ENCODE measurements at places on chromosomes 1 and 21.

- no peak for DNase-seq
Measured at GRCh38 chr1:14334336-14335176, 263.9 kb upstream of the KAZN start.

GRCh38 chr1:241485554-241485992, 34.0 kb downstream of the FH start:
- DNase-seq, result no peak

DNA sequence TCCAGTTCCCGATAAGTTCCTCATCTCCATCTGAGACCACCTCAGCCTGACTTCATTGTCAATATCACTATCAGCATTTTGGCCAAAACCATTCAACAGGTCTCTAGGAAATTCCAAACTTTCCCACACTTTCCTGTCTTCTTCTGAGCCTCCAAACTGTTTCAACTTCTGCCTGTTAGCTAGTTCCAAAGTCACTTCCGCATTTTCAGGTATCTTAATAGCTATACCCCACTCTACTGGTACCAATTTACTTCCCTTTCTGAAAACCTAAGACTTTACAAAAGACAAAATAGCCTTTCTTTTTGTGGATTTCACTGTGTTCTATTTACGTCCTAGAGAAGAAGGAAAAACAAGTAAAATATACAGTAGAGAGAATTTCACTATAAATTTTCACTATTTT, 147.0 kb upstream of the FMN2 start:
- no peak for DNase-seq

GRCh38 chr1:208232662-208233038, 11.5 kb downstream of the PLXNA2 start:
- DNase-seq, result no peak

- no peak for DNase-seq
Measured at GRCh38 chr1:208431721-208432120, 187.5 kb upstream of the PLXNA2 start.

- no peak for DNase-seq
Measured at GRCh38 chr1:909861-910310, 13.8 kb upstream of the SAMD11 start.

GRCh38 chr1:30290581-30290980, 432.8 kb downstream of the MATN1 start:
- DNase-seq, result no peak

- no peak for DNase-seq
Measured at GRCh38 chr1:211616231-211616964, 37.4 kb upstream of the SLC30A1 start.

DNA sequence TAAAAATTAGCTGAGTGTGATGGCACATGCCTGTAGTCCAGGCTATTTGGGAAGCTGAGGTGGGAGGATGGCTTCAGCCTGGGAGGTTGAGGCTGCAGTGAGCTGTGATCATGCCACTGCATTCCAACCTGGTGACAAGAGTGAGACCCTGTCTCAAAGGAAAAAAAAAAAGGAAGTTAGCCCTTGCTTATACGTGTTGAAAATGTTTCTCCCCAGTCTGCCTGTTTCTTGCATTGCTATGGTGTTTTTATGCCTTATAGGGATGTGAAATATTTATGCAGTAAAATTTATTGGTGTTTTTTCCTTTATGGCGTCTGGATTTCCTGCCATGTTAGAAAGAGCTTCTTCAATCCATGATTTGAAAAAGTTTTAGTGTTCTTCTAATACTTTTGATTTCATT, 3.6 kb upstream of the RERE start:
- DNase-seq, result no peak

- DNase-seq, result no peak
Measured at GRCh38 chr1:20209471-20209870, 23.2 kb upstream of the PLA2G2C start.

GRCh38 chr1:175591083-175591743, 152.2 kb downstream of the TNR start:
- no peak for DNase-seq

DNA sequence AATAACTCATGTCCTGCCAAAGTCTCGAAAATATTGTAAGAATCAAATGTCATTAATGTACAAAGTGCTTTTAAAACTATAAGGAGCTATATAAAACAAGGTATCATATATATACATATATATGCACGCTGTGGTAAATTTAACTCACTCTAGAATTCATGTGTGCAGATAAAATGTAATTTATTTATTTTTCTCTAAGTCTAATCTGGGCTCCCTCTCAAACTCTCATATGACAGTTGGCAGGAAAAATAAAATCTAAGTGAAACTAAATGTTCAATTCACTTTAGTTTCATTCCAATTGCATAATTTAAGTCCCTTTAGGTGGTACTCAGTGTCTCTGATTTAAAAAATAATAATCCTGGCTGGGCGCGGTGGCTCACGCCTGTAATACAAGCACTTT, 372.0 kb upstream of the DAB1 start:
- no peak for DNase-seq

DNA sequence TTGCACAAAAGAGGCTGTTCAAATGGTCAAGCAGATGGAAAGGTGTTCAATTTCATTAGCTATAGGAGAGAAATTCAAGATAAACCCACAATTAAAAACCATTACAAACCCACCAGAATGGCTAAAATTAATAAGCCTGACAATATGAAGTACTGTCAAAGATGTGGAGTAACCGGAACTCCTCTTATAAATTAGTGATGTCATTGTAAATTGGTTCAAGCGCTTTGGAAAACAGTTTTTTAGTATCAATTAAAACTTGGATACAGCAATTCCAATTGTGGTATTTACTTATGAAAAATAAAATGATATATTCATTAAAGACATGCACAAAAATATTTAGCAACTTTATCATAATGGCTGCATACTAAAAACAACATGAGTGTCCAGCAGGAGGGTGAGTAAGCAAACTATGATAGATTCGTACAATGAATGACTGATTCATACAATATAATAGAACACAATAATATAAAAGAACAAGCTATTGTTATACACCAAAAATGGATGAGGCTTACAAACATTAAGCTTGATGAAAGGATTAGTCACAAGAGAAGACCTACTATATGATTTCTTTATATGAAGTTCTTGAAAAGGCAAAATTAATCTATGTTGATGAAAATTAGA, 38.4 kb upstream of the FGGY start:
- DNase-seq, result no peak

DNA sequence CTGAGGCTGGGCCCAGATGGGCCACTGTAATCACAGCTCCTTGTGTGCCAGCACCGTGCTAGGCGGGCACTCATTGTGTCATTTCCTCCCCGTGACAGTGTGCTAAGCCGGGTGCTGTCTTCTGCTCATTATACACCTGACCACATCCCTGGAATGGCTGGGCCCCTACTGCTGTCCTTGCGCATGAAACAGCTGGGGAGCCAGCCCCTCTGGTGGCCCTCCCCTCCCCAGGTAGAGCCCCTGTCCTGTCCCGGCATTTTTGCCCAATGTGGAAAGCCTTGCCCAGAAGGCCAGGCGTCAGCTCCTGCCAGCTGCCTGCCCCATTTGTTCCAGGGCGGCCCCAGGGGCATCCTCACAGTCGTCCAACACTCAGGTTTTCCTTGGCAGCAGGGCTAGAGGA, 107.4 kb upstream of the CASZ1 start:
- DNase-seq, result no peak

DNA sequence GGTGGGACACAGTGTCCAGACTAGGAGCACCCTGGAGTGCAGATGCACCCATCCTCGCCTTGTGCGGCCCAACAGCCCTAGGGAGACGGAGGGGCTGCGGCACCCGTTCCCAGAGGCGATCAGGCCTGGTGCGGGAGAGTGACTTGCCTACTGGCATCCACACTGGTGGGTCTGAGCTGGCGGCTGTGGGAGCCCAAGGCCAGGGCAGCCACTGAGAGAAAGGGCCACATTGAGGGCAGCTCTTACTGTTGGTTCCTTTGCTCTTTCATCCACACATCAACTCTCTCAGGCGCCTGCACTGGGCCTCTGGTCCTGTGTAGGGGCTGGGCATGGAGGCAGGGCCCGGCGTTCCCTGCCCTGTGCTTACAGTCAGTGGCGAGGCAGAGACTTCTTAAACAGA, 8.6 kb downstream of the PODN start:
- DNase-seq, result no peak

DNA sequence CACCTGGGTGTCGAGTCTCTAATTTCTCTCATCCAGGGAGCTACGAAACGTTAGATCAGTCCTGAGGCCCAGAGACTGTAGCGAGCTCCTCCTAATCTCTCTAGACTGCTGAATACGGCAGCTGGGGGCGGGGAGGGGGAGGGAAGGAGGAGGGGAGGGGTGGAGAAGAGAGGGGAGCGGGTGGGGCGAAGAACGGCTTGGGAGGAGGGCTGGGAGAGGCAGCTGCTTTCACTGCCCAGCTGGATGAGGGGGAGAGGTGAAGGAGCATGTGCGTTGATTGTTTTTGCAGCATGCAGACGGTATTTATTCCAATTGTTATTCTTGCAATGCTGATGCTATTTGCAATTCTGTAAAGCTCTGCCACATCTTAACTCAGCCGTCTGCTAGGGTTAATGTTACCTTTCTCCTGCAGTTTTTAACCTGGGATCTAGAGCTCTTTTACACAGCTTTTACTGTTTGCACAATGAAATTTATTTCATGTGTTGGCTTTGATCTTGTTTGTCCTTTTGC, 790 bp downstream of the DNAJC6 start:
- no peak for DNase-seq

DNA sequence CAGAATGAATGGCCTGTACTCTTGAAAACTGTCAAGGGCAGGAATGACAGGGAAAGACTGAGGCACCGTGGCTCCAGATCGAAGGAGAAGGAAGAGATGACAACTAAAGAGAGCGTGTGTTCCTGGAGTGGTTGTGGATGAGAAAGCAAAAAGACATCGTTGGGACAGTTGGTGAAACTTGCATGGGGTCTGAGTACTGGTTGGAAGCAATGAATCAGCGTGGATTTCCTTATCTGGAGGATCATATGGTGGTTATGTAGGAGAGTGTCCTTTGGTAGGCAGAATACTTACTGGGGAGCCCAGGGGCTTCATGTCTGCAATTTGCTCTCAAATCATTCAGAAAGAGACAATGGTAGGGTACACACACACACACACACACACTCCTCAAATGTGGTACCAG, 13.9 kb downstream of the LEMD1 start:
- DNase-seq, result no peak

- DNase-seq, result no peak
Measured at GRCh38 chr1:212685429-212685828, 14.2 kb downstream of the BATF3 start.

- DNase-seq, result no peak
Measured at GRCh38 chr1:209229494-209230061, 353.9 kb upstream of the CAMK1G start.

GRCh38 chr1:44621841-44622286, 52.4 kb downstream of the TMEM53 start:
- no peak for DNase-seq

DNA sequence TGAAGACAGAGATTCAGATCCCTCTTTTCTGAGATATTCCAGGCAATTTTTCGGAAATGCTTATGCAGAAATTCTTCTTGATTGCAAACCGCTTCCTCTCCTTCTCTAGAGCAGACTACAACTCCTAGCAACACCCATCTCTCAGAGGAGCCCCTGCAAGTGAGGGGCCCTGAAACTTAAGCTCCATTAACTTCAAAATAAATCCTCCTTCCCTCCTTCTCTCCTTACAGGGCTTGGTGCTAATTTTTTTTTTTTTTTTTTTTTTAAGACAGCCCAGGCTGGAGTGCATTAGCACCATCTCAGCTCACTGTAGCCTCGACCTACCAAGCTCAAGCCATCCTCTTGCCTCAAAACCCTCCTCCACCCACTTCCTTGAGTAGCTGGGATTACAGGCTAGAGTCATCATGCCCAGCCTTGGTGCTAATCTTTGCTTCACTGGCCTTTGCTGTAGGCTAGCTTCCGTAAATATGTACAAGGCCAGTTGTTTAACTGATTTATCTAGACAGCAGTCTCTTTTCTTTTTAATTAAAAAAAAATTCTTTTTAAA, 30.2 kb upstream of the SFPQ start:
- DNase-seq, result no peak

- no peak for DNase-seq
Measured at GRCh38 chr1:244628789-244629188, 24.1 kb upstream of the DESI2 start.

GRCh38 chr21:45021428-45022347, 52.7 kb upstream of the ADARB1 start:
- no peak for DNase-seq

DNA sequence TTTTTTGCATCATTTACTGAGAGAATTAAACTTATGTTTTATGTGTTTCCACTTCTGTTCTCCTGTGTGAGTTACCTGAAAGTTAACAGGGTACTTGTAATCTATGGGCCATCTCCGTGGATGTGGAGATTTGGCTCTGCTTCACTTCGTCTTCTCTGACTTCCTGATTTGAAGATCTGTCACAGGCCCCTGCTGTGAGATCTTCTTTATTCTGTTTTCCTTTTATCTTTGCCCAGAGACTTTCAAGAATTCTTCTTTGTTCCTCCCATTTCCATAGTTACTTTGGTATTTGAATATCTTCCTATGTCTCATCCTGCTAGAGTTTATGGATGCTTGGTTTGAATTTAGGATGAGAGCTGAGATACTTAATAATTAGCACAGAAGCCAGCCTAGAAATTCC, 35.4 kb upstream of the PKN2 start:
- no peak for DNase-seq

GRCh38 chr1:181033799-181034451, at the start of gene MR1:
Gene MR1 (plus strand): TSS chr1:181033983. CDS start chr1:181034008, 25 bp downstream.
- peak; percentile 21 for DNase-seq

DNA sequence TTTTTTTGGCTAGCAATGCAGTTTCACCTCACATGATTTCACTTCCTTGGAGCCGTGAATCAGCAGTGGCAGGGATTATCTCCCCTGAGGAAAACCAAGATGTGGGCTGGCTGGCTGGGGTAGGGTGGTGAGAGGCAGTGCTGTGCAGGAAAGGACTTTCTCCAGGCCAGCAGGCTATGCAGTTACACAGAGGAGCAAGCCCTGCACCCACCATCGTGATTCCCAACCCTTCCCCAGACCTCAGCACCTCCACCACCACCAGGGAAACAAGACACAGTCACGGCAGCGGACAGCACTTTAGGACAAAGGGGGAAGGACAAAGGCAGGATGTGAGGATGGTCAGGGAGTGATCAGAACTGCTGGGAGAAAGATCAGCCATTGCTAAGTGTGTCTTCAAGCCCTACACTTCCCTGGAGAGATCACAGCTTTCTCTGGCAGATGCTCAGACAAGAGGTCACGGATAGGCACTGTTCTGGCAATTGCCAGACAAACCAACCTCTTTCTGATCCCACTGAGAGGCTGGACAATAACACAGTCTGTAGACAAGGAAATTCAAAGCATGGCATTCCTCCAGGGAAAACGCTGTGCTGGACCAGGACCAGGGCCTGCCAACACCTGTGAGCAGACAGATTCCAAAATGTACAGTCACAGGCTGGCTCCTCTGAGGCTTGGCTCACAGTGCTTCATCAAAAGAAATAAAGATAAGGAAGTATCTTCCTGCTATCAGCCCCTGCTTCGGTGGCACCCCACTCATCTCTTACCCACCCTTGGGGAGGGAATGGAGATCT, 509.4 kb downstream of the SMYD3 start:
- DNase-seq, result no peak

GRCh38 chr1:2601721-2602303, 15.2 kb downstream of the PRXL2B start:
- no peak for DNase-seq

Data from activated gamma-delta T cell treated with anti-CD3 and anti-CD28 coated beads, Interleukin-2, amount 50 U/mL, for 16 hours (primary cell).